SW 1271 (cell line): ENCODE measurements at places on chromosomes 11 and 22.
A peak's percentile ranks its signal among the peaks of the same experiment; 100 is the strongest.

- no peak for DNase-seq
Measured at GRCh38 chr11:132504501-132505041, 1027.7 kb downstream of the OPCML start.

- no peak for DNase-seq
Measured at GRCh38 chr11:111983187-111983986, 41.8 kb upstream of the DLAT start.

GRCh38 chr22:27780161-27780575 lies 21.4 kb downstream of the MN1 start:
- no peak for DNase-seq

GRCh38 chr11:28169816-28170215 lies 61.6 kb downstream of the METTL15 start:
- no peak for DNase-seq

GRCh38 chr11:101348786-101349185 lies 219.2 kb upstream of the PGR start:
- no peak for DNase-seq

DNA sequence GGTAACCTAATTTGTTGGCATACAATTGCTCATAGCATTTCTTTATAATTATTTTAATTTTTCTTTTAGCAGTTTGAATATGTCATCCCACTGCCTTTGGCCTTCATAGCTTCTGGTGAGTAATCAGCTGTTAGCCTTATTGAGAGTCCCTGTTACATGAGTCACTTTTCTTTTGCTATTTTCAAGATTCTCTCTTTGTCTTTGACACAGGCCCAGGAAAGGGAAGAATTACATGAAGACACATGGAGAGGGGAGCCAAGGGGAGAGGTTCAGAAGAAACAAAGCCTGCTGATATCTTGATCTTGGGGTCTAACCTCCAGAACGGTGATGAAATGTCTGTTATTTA lies 418.2 kb downstream of the METTL15 start:
- DNase-seq = peak; percentile 9

- DNase-seq = no peak
Measured at GRCh38 chr11:20351136-20351535, 12.4 kb upstream of the HTATIP2 start.

GRCh38 chr11:95322539-95322938 lies 91.5 kb upstream of the SESN3 start:
- DNase-seq = no peak

DNA sequence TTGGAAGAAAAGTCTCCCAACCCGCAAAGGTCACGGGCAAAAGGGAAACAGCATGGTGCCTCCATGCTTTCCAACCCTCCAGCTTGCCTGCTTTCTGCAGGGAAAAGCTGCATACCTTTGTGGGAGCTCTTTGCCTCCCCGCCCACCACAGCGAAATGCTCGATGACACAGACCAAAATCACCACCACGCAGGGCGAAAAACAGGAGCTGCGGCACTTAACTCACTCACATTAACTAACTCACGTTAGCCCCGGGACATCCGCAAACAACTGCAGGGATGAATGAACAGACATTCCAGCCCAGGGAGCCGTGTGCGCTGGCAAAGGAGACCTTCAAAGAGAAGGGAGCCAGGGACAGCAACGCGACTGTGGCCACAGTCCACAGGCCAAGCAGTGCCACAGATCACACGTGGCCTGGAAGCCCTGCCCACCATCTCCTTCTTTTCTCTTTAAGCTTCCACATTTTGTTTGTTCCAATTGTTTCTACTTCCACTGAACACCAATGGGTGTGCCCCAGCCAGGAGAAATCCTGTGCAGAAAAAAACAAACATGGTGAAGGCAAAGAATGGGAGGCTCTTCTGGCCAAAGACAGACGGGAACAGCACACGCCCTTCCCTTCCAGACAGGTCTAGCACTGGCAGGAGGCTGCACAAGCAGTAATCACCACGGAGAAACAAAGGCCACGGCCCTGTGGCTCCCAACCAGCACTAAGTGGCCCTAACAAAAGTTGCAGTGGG lies 39.3 kb downstream of the DUSP8 start:
- DNase-seq = no peak

DNA sequence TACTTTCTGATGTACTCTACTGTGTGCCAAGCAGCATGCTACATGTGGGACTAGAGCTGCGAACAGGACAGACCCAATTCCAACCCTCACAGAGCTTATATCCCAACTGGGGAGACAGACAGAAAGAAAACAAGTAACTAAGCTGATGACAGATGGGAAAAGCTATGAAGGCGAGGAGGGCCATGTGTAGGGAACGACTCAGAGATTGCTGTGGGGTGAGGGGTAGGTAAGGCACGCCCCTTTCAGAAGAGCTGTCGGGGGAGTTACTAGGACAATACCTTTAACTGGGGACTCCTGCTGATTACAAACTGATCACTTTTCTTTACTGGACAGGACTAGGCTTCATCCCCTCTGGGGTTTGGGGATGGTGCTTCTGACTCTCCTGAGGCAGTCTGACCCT lies 48.9 kb downstream of the ST3GAL4 start:
- DNase-seq = no peak

DNA sequence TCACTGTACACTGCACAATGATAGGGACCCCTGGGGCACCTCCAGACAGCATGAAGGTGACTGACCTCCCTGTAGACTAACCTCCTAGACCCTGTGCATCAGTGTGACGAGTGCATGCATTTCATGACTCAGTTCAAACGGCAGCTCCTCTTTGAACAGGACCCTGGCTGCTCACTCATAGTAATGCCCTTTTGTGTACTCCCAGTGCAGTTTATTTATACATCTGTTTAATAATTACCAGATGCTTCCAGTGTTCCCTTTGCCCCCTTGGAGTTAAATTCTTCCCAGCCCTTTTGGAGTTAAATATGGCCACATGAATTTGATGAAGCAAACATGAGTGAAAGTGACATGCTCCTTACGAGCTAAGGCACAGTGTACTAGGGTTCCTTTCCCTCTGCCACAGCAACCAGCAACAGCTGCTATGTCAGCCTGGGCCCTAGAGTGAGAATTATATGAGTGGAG lies 72.4 kb downstream of the PANX1 start:
- no peak for DNase-seq

- no peak for DNase-seq
Measured at GRCh38 chr11:45751430-45751829, 53.5 kb upstream of the SLC35C1 start.

GRCh38 chr11:66326261-66327111 lies 9.6 kb upstream of the CD248 start:
- DNase-seq = peak; percentile 31
